ENCODE measurements at places on chromosomes 12 and 14.

- no peak for DNase-seq
Measured at GRCh38 chr12:65508276-65509035, 230.0 kb downstream of the MSRB3 start.

DNA sequence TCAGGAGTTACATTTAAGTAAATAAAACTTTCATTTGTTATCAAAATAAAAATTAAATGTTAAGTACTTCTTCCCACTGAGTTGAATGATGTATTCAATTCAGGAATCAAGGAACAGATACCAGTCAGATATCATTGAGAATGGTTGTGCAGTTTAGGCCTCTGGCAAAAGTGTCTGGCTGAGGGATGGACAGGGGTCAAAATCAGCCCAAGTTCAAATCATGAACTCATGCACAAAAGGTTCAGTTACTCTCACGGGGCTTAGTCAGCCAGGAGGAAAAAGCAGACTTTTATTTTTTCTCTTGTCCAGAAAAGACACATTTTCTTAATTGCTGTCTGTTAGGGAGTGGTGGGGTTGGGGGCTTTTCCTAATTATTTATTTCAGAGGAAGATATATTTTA, 166.3 kb downstream of the RASSF9 start:
- DNase-seq = no peak

DNA sequence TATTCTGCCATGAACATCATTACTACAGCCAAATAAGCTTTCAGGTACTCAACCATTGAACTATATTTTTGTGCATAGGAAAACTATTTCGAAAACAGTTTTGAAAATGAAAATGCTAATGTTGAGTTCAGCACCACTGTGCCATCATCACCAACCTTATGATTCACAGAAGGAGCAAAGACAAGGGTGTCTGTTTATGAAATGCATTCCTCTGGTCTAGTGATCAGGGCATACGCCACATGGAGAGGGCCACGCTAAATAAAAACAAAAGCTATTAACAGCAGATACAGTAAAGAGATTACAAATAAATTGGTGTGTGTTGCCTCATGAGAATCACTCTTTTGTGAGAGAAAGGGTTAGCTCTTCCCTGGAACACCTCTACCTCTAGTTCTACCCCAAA, 43.2 kb upstream of the BMAL2 start:
- DNase-seq = no peak

DNA sequence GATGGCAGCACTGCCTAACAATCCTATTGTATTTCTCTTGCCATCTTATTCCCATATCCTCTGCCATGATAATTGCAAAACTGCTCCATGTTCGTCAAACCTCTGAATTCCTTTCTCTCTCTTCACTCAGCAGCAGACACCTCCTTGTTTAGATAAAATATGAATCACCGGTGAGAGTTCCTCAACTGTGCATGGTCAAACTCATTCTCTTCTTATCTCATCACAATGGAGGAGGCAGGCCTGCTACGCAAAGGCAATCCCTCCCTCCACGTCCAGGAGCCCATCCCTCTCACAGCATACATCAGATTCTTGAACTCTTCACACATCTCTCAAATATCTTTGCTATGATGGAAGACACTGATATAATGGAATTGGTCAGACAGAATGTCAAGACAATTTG, 90.1 kb upstream of the DAAM1 start:
- DNase-seq = no peak

GRCh38 chr14:102500713-102501112, 8.9 kb downstream of the ANKRD9 start:
- peak; percentile 60 for DNase-seq

- no peak for DNase-seq
Measured at GRCh38 chr14:55585854-55586253, 5.8 kb downstream of the KTN1 start.

- no peak for DNase-seq
Measured at GRCh38 chr14:94051115-94051514, 25.0 kb downstream of the OTUB2 start.

DNA sequence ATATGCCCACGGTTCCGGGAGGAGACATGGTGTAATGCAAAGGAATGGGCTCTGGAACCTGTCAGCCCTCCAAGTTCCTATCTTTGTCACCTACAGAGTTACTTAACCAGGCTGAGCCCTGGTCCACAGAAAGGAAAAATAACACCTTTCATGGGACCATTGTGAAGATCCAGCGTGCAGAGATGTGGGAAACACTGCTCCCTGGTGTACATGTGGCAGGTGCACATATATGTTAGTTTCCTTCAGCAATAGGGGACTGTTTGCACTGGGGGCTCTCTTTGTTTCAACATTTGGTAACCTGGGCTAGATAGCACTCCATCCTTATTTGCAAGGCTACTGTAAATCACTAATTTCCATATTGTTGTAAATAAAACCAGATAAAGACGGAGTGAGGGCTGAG, 72.3 kb downstream of the ANO2 start:
- DNase-seq = peak; percentile 1

GRCh38 chr14:33567731-33568130, 383.1 kb downstream of the EGLN3 start:
- no peak for DNase-seq

GRCh38 chr14:101665478-101666078, 95.9 kb upstream of the PPP2R5C start:
- DNase-seq = peak; percentile 58

- DNase-seq = no peak
Measured at GRCh38 chr12:112112409-112113133, 4.0 kb upstream of the NAA25 start.

DNA sequence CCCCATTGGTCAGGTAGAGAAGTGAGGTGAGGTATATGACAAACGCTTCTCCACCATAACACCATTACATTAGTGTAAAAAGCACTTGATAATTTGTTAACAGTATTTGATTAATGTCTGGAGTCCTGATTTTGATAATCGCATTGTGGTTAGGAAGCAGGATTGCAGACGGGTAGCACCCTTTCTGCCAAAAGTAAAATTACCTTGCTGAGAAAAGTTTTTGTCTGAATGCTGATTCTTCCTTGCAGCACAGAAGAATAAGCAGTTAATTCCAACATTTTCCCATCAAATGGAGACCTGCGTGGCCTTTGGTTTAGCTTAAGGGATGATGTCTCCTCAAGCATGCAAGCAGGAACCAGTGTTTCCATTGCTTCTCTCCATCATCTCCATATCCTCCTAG, 1090.2 kb upstream of the TMEM132C start:
- no peak for DNase-seq

DNA sequence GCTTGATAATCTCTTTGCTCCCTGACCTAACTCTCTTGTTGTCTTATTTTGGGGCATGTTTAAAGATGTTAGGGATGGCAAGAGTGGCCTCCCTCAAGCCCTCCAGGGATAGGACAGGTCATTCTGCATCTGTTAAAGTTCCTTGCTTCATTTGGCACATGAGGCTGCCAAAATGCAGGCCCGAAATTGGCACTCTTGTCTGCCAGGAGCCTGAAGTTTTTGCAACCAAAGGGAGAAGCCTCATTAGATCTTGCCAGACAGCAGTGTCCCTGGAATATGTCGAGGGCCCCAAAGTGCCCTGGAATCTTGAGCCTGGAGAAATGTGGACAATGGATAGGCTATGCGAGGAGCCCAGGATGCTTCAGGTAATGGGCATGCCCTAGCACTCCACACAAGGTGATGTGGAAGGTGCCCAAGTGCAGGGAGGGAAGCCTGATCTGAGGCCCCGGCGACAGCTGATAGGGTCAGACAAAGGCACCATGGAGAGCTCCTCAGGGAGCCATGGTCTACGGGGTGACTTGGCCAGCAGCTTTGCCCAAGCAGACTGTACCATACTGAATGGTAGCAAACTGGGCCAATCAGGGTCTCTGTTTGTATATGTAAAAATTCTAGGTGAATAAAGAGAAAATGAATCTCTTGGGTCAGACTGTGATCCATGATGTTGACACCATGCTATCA, 173.0 kb upstream of the WSCD2 start:
- DNase-seq = no peak

GRCh38 chr12:91381309-91381804, 198.7 kb upstream of the DCN start:
- peak; percentile 11 for DNase-seq

GRCh38 chr12:103779410-103780092, 61.5 kb downstream of the NT5DC3 start:
- no peak for DNase-seq

GRCh38 chr14:103085106-103086091, 1.4 kb downstream of the LBHD2 start:
- DNase-seq = no peak

DNA sequence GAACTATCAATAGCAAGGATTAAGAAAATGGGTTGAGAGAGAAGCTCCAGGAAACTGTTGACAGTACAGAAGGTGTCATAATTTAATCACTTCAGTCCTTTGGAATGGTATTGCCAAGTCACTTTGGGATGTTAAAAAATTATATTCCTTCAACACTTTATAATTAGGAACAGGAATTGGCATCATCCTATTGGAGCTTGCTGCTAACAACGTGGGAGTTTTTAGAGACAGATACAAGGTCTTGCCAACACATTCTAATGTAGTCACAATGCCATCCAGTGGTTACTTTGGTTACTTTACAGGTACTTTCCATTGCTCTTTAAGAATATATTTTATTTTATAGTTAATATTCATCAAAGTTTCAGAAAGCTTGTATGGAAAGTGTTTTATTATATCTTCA, 310.1 kb downstream of the SYT1 start:
- DNase-seq = peak; percentile 1

GRCh38 chr12:104207416-104208205, 8.0 kb upstream of the TXNRD1 start:
- DNase-seq = no peak

GRCh38 chr12:70418101-70418500, 52.0 kb downstream of the KCNMB4 start:
- no peak for DNase-seq

- peak; percentile 53 for DNase-seq
Measured at GRCh38 chr12:19181666-19182426, 52.3 kb downstream of the PLEKHA5 start.

DNA sequence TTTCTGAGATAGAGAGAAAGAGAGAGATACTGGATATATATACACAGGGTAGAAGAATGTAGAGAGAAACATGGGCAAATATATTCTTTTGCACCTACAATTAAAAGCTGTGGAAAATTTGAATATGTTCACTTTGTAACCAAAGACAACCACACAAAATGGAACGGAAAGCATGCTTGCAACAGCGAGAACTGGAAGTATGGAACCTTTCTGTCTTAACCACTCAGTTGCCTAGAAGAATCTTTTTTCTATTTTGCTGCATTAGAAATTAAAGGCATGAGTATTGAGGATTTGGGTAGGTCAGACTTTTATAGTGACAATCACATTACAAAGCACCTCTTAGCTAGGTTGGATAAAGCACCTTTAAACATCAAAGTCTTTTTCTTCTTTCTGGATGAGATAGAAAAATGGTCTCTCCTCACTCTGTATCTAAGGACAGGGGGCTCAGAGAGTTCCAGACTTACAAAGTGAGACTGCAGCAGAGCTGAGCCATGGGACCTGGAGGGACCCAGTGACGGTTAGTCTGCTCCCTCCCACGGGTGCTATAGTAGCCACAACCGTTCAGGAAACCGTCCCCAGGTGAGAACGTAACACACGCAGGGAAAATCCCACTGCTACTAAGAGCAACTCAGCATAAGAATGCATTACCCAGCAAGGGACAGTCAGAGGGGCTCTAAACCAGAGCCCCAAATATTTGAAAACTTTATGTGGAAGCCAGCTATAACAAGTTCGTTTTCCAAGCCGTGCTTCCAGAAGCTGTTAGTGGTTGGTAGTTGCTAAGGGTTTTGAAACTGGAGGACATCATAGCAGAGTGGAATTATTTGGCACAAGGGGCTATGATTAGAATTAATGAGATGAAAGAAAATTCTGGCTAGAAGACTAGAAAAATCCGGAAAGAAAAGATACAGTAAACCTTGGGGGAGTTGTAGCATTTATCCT, 97.1 kb downstream of the DAD1 start:
- DNase-seq = no peak

GRCh38 chr12:41992692-41993215, 151.9 kb downstream of the GXYLT1 start:
- DNase-seq = no peak

- DNase-seq = peak; percentile 26
Measured at GRCh38 chr12:123854918-123855317, 92.8 kb downstream of the DNAH10 start.

DNA sequence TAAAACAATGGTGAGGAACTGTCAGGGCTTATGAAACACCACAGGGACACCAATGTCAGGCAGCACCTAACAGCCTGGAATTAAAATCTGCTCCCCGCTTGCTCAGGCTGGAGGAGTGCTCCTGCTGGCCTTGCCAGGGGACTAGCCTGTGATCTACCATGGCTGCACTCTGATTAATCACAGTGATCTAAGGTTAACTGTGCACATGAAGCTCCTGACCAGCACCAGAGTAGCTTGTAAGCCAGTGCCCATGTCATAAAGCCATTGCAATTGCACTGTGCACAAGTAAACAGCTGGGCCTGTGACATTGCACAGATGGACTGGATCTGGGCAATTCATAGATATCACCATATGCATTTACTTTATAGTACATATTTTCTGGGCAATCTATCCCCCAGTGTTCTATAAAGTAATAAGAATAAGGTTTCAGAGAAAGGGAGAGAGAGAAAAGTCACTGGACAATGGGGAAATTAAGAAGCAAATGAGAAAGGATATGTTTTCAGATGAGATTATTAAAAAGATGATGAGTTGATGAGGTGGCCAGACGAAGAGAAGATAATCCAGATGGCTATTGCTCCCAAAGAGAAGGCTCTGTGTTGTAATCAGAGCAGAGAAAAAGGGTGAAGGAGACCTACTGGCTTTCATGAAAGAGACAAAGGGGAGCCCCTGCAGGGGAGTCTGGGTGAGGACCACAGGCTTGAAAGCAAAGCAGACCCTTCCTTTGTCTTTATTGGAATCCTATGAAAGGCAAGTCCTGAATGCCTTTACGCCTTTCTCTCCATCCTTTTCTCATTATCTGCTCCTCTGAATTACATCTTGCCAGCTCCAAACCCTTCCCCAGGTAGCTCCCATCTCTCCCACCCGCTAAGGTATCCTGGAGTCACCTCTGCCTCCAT, 145.8 kb downstream of the SLC38A6 start:
- DNase-seq = no peak

- peak; percentile 61 for DNase-seq
Measured at GRCh38 chr12:172732-173161, 41.2 kb downstream of the SLC6A12 start.

DNA sequence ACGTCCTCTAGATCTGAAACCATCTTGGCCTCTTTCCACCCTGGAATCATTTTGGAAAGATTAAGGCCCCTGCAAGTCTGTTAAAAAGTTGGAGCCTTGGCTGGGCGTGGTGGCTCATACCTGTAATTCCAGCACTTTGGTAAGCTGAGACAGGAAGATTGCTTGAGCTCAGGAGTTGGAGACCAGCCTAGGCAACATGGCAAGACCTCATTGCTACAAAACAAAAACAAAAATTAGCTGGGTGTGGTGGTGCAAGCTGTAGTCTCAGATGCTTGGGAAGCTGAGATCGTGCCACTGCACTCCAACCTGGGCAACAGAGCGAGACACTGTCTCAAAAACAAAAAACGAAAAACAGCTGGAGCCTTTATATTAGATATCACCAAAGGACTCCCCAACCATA, 10.9 kb upstream of the ABCD4 start:
- no peak for DNase-seq

- no peak for DNase-seq
Measured at GRCh38 chr14:44804391-44804790, 157.4 kb downstream of the KLHL28 start.

- DNase-seq = no peak
Measured at GRCh38 chr12:26496170-26496569, 300.8 kb downstream of the SSPN start.
